ENCODE measurements at places on chromosomes 1 and 21.

DNA sequence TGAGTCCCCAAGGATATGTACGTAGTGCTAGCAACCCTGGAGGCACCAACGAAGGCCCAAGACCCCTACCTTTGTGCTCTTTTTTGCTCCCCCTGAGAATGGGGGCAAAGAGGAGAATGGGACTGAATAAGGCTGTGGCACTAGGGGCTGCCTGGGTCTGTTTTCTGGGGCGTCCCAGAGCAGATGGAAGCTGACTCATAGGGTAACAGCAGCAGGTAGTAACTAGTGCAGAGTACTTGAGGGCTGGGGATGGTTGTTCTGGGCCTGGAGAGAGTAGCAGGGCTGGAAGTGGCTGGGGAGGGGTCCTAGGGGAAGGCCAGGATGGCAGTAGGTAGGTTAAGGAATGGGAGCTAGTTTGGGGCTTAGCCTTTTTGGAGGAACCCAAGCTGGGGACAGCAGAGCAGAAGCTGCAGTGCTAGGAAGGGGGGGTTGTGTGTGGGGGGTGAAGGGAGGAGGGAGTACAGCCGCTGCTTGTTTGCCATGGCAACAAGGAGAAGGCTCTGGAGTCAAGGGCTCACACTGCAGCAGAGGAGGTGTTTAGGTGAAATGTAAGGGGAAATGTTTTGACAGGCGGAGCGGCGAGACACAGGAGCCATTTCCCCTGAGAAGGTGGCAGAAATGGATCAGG is 1.8 kb downstream of the NCDN start:
- no peak for DNase-seq

DNA sequence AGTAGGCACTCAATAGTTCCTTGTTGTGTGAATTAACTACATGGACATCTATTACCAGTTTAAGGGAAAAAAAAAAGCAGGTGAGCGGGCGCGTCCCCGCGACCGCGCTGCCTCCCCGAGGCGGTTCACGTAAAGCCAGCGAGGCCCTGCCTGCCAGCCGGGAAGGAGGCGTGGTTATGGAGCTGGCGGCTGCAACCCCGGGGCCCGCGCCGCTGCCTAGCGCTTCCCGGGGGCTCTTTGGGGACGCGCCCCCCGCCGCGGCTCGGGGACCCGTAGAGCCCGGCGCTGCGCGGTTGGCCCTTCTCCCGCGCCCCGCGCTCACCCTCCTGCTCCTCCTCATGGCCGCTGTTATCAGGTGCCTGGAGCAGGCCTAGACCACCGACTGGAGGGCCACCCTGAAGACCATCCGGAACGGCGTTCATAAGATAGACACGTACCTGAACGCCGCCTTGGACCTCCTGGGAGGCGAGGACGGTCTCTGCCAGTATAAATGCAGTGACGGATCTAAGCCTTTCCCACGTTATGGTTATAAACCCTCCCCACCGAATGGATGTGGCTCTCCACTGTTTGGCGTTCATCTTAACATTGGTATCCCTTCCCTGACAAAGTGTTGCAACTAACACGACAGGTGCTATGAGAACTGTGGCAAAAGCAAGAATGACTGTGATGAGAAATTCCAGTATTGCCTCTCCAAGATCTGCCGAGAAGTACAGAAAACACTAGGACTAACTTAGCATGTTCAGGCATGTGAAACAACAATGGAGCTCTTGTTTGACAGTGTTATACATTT is 2.6 kb upstream of the CC2D1B start:
- no peak for DNase-seq

DNA sequence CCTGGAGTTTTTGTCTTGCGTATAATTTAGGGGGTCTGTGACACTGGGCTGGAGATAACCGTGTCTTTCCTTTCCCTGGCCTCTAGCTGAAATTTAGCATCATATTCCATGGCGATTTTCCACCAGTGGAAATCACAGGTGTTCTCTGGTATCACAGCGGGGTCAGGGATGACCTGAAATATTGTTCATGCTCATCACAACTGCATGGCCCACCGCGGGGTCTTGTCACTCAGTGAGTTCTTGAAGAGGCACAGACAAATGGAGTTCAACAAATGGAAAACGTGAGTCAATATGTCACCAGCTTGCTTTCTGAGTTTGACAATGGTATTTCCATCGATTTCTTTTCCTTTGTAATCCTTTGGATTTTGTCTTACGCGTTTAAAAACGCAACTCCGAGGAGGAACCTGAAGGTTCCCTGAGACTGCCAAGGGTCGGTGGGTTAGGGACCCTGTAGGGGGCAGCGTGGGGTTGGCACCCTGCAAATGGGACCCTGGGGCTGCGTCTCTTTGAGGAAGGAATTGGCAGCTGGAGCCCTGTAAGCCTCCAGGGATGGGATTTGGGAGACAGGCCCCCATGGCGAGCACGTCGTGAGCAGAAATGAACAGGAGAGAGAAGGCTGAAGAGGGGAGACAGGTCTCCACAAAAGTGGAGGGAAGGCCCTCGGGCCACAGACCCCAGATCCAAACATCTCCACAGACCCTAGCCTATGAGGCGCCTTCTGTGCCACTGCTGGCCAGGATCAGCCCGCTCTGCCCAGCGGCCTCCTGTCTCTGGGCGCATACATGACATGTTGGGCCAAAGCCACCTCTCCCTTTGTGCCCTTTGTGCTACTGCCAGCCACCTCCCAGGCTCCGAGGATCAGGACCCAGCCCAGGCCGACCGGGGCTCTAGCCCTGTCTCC is 32.1 kb upstream of the RUNX3 start:
- DNase-seq = no peak

- DNase-seq = no peak
Measured at GRCh38 chr1:16191309-16191708, 21.1 kb downstream of the ARHGEF19 start.

DNA sequence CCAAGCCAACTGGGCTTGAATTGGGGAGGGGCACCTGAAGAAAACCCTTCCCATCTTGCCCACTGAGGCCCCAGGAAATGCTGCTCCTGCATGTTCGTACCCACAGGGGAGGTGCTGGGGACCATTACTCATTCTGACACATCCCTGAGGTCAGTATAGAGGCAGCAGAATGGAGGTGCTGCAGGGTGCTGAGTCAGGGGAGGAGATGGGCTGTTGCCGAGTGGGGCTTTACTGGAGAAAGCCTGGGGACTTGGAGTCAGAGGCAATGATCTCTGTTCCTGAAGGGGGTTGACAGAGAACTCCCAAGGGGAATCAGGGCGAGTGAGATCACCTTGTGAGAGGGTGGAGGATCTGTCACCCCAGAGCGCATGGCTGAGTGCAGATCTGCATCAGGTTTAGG is 40.2 kb upstream of the KCNA10 start:
- no peak for DNase-seq

- DNase-seq = no peak
Measured at GRCh38 chr21:35043549-35043948, 5.6 kb downstream of the RUNX1 start.

GRCh38 chr1:229121845-229122436 is 149.0 kb upstream of the RAB4A start:
- no peak for DNase-seq

- DNase-seq = peak; percentile 29
Measured at GRCh38 chr1:18820791-18821641, 38.4 kb downstream of the TAS1R2 start.

GRCh38 chr21:38804030-38804788 is 1.5 kb upstream of the ETS2 start:
- no peak for DNase-seq

DNA sequence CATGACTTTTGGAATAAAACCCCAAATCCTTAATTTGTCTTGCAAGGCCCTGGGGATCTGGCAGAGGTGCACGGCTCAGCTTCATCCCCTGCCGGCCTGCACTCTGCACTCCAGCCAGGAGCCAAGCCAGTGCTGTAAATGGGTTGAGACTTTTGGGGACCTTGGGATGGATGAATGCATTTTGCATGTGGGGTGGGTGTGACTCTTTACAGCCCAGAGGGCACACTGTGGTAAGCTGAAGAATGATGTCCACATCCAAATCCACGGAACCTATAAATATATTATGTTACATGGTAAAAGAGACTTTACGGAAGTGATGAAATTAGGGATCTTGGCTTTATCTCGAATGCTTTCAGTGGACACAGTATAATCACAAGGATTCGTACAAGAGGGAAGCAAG is 177.8 kb downstream of the EDEM3 start:
- DNase-seq = no peak

GRCh38 chr21:30882866-30883597 is 1.7 kb upstream of the KRTAP11-1 start:
- DNase-seq = no peak
